KG1 (cell line): ENCODE measurements at places on chromosomes 5 and 9.
A peak's percentile ranks its signal among the peaks of the same experiment; 100 is the strongest.

GRCh38 chr9:104088416-104088815, 5.7 kb upstream of the SMC2 start:
- DNase-seq = no peak

- DNase-seq = no peak
These were observed 78.2 kb downstream of the EFNA5 start for GRCh38 chr5:107592515-107592914.

DNA sequence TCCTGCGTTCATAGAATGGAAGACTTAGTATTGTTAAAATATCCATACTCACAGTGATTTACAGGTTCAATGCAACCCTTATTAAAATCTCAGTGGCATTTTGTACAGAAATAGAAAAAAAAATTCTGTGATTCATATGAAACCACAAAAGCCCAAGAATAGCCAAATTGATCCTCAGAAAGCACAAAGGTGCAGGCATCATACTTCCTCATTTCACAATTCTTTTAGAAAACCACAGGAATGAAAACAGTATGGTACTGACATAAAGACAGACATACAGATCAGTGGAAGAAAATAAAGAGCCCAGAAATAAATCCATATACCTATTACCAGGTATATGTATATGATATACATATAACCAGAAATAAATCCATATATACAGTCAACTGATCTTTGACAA, 86.8 kb upstream of the MEGF10 start:
- no peak for DNase-seq

GRCh38 chr9:83238871-83239640, 176.1 kb upstream of the RASEF start:
- DNase-seq = peak; percentile 20

- DNase-seq = no peak
These were observed 109.8 kb downstream of the HMHB1 start for GRCh38 chr5:143921525-143922311.

DNA sequence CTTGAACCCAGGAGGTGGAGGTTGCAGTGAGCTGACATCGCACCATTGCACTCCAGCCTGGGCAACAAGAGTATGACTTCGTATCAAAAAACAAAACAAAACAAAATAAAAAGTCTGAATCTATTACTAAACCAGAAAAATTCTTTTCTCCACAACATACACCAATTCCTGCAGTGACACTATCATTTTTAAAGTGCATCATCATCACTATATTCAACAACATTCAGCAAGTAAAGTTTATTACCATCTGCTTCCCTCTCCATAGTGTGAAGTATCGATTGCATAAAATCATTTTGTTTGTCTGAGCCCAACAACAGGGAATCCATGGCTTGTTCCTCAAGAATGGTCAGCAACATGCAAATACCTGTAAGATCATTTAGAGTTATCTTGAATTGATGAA, 20.4 kb downstream of the SETX start:
- no peak for DNase-seq

- no peak for DNase-seq
These were observed 31.7 kb downstream of the ADRB2 start for GRCh38 chr5:148858106-148858505.

DNA sequence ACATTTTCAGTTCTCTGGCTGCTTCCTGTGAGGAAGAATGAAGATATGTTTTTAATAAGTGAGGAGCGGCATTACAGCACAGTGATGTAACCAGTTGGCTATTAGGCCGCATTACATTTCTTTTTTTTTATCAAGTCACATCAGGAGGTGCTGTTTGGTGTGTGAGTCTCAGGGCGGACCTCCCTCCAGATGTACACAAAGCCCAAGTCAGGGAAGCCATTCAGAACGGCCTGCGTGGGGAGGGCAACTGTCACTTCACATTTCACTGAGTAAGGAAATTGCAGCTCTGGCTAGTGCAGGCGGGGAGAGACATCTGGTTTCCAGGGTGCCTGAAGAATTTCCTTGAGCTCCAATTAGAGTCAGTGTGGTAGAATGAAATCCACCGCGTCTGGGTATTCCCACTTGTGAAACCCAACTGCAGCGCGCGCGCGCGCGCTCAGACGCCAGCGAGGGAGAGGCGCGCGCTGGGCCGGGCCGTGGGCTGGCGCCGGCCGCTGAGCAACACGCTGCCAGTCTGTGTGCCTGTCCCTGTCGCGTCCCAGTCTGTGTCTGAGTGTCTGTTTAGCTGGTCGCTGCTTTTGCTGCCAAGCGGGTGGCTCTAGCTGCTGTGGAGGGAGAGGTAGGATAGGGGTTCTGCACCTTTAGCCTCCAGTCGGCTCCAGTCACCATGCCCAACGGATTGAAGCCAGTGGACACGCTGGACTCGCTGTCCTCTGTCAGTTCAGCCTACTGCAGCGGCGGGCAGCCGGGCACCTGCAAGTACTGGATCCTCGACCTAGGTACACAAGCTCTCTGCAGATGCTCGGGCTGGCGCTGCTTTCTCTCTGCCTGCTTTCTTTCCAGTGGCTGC, 140.8 kb upstream of the OTULINL start:
- DNase-seq = no peak

- no peak for DNase-seq
These were observed 167.7 kb downstream of the CDH6 start for GRCh38 chr5:31361234-31361633.

- DNase-seq = no peak
These were observed 20.6 kb upstream of the PTGES start for GRCh38 chr9:129773262-129774048.

DNA sequence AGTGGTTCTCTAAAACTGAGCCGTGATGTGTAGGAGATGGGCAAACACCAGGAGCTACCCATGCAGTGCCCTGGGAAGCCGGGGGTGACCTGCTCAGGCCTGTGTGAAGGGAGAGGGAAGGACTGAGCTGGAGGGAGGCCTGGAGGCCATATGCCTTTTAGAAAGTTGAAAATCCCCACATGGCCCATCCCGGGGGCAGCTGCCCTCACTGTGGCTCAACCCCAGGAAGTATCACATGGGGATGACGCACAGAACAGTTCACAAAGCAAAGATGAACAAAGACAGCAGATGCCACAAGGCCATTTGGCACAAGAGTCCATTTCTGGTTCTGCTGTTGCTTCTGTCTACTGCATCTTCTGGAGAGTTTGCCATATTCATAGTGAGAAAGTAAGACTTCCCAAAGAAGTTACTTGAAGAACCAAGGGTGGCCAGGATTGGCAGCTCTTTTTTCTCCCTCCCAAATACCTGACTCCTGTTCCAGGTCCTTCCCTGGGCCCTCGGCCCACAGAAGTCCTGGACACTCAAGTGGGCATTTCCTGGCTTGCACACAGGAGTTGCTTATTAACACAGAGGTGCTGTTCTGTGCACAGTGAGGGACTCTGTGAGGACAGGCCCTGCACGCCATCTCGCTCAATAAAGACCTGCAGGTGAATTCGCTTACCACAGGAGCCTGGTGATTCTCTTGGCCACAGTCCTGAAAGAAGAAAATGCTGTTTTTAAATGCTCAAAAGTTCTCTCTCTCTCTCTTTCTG, 25.1 kb downstream of the ACSL6 start:
- no peak for DNase-seq

- no peak for DNase-seq
These were observed 60.2 kb upstream of the SLC2A8 start for GRCh38 chr9:127336506-127337352.

GRCh38 chr5:14102666-14103065, 40.5 kb upstream of the TRIO start:
- DNase-seq = no peak

- no peak for DNase-seq
These were observed 90.9 kb downstream of the NFIB start for GRCh38 chr9:14223081-14223480.

DNA sequence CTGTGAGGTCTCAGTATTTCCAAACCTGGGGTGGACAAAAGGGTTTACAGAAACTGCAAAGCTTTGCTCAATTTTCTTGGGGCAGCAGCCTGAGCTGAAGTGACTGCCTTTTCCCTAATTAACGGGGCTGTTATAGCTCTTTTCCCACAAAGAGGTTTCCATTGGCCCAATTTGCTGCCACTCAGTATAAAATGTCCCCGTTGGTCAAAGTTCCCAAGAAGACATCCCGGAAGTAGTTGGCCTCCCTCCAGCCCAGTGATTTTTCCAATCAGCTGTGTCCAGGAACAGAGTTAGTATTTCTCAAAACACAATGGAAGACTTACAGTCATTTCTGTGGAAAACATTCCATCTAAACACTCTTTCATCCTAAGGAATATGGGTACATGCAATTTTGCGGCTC, 643.6 kb downstream of the ACTL7B start:
- no peak for DNase-seq

DNA sequence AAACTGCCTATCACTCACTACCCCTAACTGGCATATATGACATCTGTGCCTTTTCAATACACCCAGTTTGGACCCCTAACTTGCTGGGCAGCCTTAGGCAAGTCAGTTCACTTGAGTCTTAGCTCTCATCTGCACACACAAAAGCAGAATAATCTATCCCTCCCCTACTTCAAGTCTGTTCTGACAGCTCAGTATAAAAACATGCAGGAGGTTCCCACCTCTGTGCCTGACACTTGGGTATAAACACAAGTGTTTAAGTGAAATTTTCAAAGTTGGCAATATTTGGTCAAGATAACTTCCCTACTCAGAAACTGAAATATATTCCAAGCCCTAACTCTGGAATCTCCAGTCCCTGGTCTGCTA, 12.6 kb downstream of the HNRNPH1 start:
- DNase-seq = no peak

DNA sequence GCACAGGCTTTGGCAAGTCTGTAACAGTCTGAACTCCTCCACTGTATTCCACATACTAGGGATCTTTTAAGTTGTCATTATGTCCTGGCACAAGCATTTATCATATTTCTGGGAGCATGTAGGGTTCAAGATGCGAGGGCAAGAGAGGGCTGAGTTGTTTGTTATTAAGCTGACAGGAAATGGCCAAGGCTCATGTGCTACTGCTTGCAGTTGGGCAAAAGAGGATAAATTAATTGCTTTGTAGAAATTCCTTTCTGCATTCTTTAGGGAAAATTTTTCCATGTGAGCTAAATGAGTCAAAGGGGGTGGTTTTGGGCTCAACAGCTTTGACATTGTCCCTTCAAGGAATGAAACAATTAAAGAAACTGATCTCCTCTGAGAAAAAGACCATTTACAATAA, 35.4 kb downstream of the DOCK8 start:
- DNase-seq = no peak

- DNase-seq = no peak
These were observed at the start of gene CARD9 for GRCh38 chr9:136373300-136374182. Gene CARD9 (minus strand): TSS chr9:136373669. CDS start chr9:136372078, 1,591 bp downstream.

- DNase-seq = no peak
These were observed 126.6 kb upstream of the HMHB1 start for GRCh38 chr5:143685246-143685815.

GRCh38 chr5:51664491-51665250, 281.4 kb downstream of the ISL1 start:
- DNase-seq = no peak

DNA sequence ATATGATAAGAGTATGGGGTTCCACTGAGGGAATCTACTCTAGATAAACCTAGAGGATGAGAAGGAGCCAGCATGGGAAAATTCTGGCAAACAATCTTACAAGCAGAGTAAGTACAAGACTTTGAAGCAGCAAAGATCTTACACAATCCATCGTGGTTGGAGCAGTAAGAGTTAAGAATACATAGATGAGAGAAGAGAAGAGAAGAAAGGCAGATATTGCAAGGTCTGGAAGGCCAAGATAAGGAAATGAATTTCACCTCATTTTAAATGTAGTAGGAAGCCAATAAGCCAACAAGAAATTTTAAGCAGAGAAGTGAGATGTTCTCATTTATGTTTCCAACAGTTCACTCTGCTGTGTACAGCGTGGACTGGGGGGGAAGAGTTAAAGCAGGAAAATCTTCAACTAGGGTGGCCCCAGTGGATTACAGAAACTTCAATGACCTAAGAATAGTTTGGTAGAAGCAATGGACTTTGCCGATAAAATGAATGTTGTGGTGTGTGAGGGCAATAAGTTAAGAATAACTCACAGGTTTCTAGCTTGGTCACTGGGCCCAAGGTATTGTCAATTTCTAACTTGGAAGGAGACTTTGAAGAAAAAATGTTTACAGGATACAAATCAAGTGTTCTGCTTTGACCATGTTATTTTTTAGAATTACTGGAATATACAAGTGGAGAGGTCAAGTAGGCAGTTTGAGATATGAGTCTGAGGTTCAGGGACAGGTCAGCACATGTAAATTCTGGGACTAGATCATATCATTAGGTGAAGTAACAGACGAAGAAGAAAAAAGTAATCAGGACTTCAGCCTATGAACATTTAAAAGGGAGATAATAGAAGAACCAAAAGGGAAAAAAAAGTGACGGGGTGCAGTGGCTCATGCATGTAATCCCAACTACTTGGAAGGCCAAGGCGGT, 12.1 kb upstream of the ISOC1 start:
- no peak for DNase-seq

GRCh38 chr9:75847085-75847484, 43.4 kb upstream of the PCSK5 start:
- DNase-seq = no peak

DNA sequence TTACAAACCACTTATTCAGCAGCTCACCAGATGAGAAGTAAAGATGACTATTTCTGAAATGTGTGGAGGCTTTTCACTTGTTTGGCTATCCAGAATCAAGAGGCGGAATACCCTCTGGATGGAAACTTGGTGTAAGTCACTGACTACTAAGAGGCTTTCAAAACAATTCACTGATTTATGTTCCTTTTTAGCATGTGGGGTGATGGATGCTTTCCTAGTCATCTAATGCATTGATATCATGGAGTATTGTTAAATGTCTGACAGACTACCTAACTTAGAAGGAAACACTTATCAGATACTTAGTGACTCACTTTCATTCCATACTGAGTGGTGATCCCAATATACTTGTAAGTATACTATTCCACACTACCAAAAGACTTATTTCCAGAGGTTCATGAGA, 141.4 kb downstream of the PLK2 start:
- DNase-seq = no peak

GRCh38 chr5:168317096-168317520, 25.7 kb downstream of the WWC1 start:
- DNase-seq = no peak

- no peak for DNase-seq
These were observed 215.0 kb downstream of the CNTLN start for GRCh38 chr9:17349831-17350230.

GRCh38 chr9:38689678-38690077, 30.3 kb downstream of the FAM240B start:
- DNase-seq = no peak

GRCh38 chr9:106482733-106483132, 380.2 kb upstream of the ZNF462 start:
- no peak for DNase-seq

DNA sequence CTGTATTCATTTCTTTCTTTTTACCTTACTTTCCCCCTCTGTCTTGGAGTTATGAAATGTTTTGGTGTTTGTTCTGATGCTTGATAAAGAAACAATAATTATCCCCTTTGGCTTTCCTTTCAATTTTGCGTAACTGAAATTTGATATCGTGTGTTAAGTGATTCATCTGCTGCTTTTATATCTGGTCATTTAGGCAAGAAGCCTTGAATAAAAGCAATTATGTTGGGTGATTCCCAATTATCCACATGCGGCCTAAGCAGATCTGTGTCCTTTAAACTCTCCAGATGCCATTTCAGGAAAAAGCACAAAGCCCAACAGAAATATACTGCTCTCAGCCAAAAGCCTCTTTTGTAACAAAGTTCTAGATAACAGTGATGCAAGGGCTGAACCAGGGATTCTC, 92.8 kb downstream of the TAF11L14 start:
- DNase-seq = no peak

GRCh38 chr9:1018121-1018520, 32.0 kb upstream of the DMRT2 start:
- no peak for DNase-seq
